ENCODE measurements at places on chromosomes 1 and 21.

DNA sequence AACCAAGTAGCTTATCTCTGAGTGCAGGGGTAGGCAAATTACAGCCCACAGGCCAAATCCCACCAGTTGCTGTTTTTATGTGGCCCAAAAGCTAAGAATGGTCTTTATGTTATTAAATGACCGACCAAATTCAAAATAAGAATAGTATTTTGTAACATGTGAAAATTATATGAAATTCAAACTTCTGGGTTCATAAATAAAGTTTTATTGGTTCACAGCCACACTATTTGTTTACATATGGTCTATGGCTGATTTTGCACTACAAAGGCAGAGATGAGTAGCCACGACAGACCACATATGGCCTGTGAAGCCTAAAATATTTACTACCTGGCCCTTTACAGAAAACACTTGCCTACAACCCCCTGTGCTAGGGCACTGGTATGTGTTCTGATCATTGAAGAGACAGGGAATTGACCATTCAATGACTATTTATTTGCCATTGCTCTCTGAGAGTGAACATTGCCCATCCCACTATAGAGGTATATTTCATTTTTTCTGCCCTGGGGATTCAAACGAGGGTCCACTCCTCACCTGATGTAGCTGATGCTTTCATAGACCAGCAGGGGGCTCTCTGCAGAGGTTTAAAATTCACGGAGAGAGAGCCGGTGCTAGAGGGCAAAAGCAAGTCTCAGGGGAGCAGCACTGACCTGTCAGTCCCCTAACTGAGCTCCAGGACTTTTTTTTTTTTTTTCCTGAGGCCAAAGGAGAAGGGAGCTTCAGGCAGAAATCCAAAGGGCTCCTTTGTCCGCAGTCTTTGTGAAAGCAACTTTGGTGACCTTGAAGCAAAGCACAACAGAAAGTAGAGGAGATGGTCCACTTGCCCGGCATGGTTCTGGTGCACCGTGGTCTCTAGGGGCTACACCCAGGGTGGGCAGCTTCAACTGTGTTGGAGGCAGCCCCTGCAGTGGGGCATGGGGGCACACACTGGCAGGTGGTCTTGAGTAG is 7.3 kb upstream of the GNL2 start:
- DNase-seq: peak; percentile 52

DNA sequence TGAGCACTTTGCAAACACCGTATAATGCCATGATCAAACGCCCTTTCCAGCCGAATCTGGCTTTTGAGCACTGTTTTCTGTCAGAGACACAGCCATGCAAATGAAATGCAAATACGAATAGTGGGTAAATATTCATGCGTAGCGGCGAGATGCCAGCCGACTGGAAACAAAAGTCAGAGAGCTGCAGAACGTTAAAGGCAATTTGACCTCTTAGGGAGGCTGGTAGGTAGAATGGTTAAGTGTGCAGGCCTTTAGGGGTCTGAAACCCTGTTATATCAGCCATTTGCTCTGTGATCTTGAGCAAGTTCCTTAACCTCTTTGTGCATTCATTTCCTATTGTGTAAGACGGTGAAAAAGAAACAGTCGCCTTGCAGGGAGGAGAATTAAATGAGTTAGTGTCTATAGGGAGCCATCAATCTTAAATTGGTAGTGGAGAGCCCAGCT is 6.5 kb upstream of the SDHB start:
- DNase-seq: no peak

- peak; percentile 46 for DNase-seq
Measured at GRCh38 chr1:220363196-220363837, 91.1 kb upstream of the RAB3GAP2 start.

- DNase-seq: no peak
Measured at GRCh38 chr1:9555942-9556341, 16.7 kb downstream of the SLC25A33 start.

DNA sequence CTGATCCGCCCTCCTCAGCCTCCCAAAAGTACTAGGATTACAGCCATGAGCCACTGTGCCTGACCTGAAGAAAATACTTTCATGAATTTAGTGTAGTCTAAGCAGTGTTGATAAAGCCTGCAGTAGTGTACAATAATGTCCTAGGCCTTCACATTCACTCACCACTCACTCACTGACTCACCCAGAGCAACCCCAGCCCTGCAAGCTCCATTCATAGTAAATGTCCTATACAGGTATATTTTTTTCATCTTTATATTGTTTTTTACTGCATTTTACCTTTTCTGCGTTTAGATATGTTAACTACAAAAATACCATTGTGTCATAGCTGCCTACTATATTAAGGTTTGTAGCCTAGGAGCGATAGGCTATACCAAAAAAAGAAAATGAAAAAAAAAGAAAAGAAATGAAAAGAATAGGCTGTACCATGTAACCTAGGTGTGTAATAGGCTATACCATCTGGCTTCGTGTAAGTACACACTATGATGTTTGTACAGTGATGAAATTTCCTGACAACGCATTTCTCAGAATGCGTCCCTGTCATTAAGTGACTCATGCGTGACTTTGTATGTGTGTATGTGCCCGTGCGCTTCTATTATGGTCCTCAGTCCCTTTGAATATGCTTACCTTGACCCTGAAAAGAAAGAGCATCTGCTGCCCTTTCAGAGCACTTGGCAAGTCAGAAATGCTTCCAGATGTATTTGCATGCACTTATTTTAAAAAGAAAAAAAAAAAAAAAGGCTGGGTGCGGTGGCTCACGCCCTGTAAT is 9.2 kb upstream of the SLAMF8 start:
- peak; percentile 80 for DNase-seq

- DNase-seq: no peak
Measured at GRCh38 chr1:118986555-118987467, 1.3 kb downstream of the TBX15 start.

GRCh38 chr1:116096013-116096618 is 15.1 kb upstream of the MAB21L3 start:
- DNase-seq: no peak

GRCh38 chr1:99170516-99170915 is 93.8 kb upstream of the PLPPR4 start:
- peak; percentile 63 for DNase-seq

DNA sequence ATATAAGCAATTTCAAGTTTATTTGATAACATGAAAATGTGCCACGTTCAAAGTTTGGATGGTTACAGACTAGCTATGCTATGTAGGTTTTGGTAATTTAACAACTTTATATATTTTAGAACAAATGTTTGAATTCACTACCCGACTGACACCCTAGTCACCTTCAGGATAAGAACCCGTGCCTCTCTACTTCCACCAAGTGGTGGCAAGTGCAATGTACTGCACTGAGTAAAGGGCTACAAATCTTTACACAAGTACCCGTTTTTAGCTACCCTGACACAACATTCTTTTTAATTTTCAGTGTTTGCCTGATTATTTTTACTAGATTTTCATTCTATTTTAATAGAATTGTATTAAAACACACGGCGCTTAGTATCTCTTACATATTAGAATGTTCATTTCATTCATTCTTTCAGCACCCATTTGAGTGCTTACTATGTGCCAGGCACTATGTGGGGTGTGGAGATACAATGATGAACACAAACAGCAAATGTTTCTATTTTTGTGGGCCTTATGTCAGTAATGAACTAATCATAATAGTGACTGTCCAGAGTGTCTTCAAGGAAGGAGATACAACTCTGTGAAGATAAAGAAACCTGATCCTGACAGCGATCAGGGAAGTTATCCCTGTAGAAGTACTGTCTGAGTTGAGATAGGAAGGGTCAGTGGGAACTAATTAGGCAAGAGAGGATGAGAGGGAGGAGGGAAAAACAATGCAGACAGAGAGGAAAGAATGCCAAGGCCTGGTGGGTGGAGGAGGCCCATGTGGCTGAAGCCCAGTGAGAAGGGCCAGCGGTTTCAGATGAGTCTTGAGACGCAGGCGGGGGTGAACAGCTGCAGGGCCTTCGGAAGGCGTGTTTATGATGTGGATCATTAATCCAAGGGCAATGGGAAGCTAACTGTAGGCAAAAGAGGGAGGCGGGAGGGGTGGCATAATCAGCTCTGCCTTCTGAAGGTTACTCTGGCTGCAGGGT is 3.8 kb downstream of the LCA5L start:
- DNase-seq: peak; percentile 66

DNA sequence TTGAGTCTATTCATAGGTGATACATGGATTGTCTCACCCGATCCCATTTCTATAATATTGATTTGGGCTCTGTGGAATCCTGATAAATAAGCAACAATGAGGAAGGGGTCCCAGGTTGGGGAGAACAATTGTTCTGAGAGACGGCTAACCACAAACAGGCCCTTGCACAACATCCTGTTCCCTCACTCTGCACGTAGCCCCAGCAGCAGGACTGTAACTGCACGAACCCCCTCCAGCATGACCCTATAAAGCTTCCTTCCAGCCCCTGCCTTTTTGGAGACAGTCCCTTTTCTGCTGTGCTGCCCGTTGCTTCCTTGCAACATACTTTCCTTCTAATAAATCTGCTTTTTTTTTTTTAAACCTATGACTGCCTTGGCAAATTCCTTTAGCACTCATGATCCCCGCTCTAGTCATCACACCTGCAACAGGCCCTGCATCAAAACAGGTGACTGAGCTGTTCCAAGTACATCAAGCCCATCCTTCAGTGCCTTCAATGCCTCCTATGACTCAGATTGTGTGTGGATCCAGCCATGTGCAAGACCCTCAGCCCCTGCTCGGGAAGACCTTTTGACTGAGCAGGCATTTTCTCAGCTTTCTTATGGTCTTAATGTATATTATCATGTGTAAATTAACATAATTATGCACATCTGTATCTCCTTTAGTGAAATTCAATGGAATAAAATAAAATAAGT is 63.7 kb upstream of the B3GALNT2 start:
- DNase-seq: no peak

- DNase-seq: no peak
Measured at GRCh38 chr1:118201524-118201923, 16.5 kb upstream of the SPAG17 start.

DNA sequence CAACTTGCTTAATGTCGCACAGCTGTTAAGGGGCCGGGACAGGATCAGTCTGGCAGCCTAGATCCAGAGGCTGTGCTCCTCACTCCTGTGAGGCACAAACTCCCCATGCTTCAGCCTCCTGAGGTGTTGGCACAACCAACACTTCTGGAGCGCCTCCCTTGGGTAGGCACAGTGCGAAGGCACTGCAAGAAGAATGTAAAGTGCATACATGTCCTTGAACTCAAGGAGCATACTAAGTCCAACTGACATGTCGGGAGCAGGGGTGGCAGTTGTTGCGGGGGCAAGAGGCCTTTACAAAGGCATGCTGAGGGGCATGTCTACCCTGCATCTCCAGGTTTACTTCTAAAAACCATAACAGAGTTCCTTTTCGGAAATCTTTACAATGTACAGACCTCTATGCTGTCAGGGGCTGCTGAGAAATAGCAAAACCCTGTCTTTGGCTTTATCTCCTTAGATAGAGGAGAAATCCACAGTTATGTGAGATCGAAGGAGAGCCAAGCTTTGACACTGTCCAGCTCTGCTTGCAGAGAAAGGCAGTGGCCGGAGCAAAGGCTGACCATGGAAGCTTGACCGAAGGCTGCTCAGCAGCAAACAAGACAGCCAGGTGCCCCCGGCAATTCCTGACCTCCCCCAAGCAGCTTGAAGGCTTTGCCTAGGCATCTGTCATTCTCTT is 93.9 kb downstream of the CDC7 start:
- no peak for DNase-seq

DNA sequence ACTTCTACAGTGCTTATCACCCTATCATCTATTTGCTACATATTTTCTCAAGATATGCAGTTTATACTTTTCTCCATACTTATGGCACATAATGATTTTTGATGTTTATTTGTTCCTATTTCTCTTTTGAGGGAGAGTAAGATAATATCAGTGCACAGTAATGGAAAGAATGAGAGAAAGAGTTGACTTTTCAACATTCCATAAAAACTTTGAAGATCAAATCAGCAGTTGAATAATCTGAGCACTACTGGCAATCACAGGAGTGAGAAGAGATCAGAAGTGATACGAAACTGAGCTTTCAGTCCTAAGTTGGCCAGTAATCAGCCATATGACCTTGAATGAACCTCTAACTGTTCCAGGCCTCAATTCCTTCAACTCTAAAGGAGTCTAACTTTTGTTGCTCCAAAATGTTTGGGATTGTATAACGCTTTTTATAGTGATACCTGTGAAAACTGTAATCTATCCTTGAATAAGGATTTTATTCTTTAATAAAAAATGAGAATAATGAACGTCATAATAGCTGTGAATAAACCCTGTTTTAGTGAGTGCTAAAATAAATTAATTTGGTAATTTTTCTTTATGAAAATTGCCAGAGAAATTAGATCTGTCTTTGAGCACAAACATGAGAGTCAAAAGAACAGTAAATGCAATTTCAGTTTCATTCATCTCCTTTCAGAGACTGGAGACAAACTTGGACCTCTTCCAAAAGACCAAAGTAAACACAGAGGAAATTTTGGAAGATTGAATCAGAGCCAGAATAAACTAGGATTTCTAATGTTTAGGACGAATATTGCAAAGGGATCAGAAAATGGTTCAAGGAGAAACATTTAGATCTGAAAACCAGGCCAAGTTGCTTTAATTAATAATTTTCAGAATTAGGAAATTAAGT is 309.9 kb downstream of the ADGRL2 start:
- DNase-seq: no peak

DNA sequence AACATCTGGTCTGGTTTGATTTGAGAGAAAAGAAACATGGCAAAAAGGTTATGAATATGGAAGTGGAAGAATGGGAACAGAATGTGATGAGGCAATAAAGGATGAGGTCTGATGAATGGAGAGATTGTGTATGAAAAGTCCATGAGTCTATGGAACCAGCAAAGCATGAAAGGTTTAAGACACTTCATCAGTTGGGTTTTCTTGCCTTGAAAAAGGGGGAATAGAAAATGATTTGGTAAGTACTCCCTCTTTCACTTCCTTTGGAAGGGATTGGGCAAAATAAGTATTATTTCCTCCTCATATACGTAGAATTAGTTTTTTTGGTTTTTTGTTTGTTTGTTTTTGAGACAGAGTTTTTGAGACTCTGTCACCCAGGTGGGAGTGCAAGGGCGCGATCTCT is 155.8 kb downstream of the TRIM33 start:
- no peak for DNase-seq

- no peak for DNase-seq
Measured at GRCh38 chr1:163844459-163844858, 522.7 kb downstream of the NUF2 start.

GRCh38 chr1:10143961-10144485 is 66.3 kb upstream of the KIF1B start:
- no peak for DNase-seq

GRCh38 chr1:185767508-185768120 is 33.4 kb downstream of the HMCN1 start:
- no peak for DNase-seq

- no peak for DNase-seq
Measured at GRCh38 chr1:99748419-99748818, 18.0 kb downstream of the FRRS1 start.

DNA sequence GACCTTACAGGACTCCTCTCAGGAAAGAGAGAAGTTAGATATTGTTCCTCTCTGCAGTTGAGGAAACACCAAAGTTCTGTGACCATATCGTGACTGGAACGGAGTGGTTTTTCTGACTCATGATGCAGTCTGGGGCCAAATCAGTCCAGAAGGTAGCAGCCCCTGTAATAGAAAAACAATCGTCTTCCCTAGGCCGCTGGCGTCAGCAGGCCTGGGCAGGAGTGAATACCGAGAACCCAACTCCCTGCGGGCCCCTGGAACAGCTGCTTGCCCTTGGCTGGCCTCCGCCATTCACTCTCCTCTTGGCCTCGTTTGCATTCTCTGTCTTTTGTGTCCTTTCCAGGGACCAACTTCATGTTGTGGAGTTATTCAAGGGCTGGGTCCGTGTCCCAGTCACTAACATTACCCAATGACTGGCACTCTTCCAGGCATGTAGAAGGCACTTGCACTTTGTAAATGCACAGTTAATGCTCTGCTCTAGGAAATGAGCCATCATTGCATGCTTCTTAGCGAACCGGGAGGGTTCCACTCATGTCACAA is 10.9 kb upstream of the CD101 start:
- no peak for DNase-seq

- DNase-seq: no peak
Measured at GRCh38 chr1:53001128-53001527, 60.9 kb upstream of the PODN start.

Data from SW480 (cell line).